ENCODE measurements at places on chromosomes 3 and 15. TPM values are rescaled to one million over a fixed set of nuclear protein-coding genes. Genes with fewer than 3 reads are reported as not detected.

GRCh38 chr15:89848970-89849292 is 34.3 kb upstream of the ANPEP start:
- H3K36me3 ChIP-seq = peaks cover 17% of the 10 kb centered on the region
- peaks cover 7% of the 10 kb centered on the region for H3K4me1 ChIP-seq
- peak overlapping the region; percentile 34 for H3K27ac ChIP-seq
- no peak for DNase-seq
- no peak overlapping the region for H3K4me3 ChIP-seq

DNA sequence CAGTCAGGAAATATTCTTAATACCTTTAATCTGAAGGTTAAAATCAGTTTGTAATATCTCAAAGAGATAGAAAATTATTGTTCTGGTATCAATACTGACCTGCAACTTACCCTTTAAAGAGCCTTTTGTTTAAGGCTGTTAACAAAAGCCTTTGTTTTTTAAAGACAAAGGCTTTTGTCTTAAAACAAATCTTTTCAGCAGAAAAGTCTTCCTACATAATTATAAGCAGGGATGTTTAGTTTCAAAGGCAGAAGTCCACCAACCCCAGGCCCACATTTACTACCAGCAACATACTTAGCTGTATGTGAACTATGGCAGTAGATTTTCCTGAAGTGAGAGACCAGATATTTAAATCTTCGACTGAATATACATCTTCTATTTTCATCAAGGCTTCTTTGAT is 36.2 kb downstream of the SLC30A4 start:
- H3K4me1 ChIP-seq = no peaks in the 10 kb centered on the region
- no peak overlapping the region for H3K4me3 ChIP-seq
- H3K27ac ChIP-seq = no peak overlapping the region
- no peaks in the 10 kb centered on the region for H3K36me3 ChIP-seq
- no peaks in the 10 kb centered on the region for H3K27me3 ChIP-seq

GRCh38 chr15:80730387-80730786 is 35.3 kb downstream of the ABHD17C start:
- H3K27ac ChIP-seq = no peak overlapping the region
- H3K4me3 ChIP-seq = no peak overlapping the region
- H3K27me3 ChIP-seq = no peaks in the 10 kb centered on the region
- no peaks in the 10 kb centered on the region for H3K36me3 ChIP-seq
- no peak for DNase-seq

DNA sequence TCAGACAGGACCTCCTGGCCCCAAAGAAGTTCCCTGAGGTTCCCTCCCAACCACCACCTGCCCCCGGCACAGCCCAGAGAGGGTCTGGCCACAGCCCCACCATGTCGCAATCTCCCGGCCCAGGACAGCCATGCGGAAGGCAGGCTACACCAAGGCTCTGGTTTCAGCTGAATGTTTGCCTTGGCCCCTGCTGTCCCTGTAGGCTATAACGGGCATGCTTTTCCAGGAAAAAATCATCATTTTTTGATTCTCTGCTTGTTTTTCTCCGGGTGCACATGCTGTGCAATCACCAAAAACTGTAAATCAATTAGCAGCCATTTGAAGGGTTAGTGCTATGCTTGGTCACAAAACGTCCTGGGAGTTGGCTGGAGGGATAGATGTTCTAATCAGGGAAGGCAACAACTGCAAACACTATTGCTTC is 142.7 kb upstream of the IGF1R start:
- H3K4me1 ChIP-seq = no peaks in the 10 kb centered on the region
- H3K4me3 ChIP-seq = no peak overlapping the region
- peaks cover 33% of the 10 kb centered on the region for H3K27me3 ChIP-seq
- H3K36me3 ChIP-seq = no peaks in the 10 kb centered on the region

DNA sequence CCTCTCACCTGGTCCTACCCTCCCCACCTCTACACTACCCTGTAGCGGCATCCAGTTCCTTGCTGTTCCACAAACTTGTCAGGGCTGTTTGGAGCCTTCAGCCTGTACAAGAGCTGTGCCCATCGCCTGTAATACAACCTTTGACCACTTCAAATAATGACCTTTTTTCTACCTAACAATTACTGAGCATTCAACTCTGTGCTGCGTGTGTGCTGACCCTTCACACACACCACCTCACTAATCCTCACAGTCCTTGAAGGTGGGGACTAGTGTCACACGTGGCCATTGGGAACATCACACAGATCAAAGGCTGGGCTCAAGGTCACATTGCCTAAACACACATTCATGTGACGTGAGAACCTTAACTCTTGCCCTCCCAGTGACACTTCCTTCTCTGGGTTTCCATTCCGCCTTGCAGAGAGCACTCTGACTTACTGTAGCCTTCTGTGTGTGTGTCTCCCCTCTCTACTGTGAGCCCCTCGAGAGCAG is 3.1 kb downstream of the C3orf20 start:
- H3K27me3 ChIP-seq = no peaks in the 10 kb centered on the region
- no peak for DNase-seq
- H3K27ac ChIP-seq = no peak overlapping the region

GRCh38 chr3:17833786-17834559 is 91.5 kb upstream of the TBC1D5 start:
- H3K36me3 ChIP-seq = no peaks in the 10 kb centered on the region
- DNase-seq = no peak
- no peak overlapping the region for H3K4me3 ChIP-seq
- no peak overlapping the region for H3K27ac ChIP-seq

DNA sequence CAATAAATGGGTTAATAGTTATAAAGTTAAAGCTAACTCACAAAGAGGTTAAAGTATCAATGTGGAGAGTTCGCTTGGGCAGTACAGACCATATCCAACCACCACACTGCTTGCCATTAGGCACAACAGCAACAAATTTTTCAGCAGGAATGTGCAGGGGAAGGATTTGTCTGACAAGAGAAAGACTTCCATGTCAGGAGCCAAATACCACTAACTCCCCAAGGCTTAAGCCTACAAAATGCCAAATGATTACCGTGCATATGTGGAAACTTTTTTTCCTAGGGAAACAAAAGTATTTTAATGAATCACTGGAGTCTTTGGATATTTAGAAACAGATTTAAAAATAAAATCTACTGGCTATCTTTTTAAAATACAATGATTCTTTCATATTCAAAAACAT is 8.1 kb downstream of the VGLL3 start:
- no peak for DNase-seq
- peak overlapping the region; percentile 22 for H3K27ac ChIP-seq
- H3K4me1 ChIP-seq = no peaks in the 10 kb centered on the region
- no peak overlapping the region for H3K4me3 ChIP-seq
- H3K27me3 ChIP-seq = no peaks in the 10 kb centered on the region

- H3K4me1 ChIP-seq = peaks cover 5% of the 10 kb centered on the region
- H3K36me3 ChIP-seq = no peaks in the 10 kb centered on the region
- no peaks in the 10 kb centered on the region for H3K27me3 ChIP-seq
- H3K4me3 ChIP-seq = no peak overlapping the region
Observed at GRCh38 chr3:57943525-57944495, 64.4 kb upstream of the FLNB start.

- DNase-seq = no peak
- no peaks in the 10 kb centered on the region for H3K36me3 ChIP-seq
- no peaks in the 10 kb centered on the region for H3K27me3 ChIP-seq
- H3K4me1 ChIP-seq = no peaks in the 10 kb centered on the region
Observed at GRCh38 chr3:42728668-42729364, 26.2 kb upstream of the HHATL start.

DNA sequence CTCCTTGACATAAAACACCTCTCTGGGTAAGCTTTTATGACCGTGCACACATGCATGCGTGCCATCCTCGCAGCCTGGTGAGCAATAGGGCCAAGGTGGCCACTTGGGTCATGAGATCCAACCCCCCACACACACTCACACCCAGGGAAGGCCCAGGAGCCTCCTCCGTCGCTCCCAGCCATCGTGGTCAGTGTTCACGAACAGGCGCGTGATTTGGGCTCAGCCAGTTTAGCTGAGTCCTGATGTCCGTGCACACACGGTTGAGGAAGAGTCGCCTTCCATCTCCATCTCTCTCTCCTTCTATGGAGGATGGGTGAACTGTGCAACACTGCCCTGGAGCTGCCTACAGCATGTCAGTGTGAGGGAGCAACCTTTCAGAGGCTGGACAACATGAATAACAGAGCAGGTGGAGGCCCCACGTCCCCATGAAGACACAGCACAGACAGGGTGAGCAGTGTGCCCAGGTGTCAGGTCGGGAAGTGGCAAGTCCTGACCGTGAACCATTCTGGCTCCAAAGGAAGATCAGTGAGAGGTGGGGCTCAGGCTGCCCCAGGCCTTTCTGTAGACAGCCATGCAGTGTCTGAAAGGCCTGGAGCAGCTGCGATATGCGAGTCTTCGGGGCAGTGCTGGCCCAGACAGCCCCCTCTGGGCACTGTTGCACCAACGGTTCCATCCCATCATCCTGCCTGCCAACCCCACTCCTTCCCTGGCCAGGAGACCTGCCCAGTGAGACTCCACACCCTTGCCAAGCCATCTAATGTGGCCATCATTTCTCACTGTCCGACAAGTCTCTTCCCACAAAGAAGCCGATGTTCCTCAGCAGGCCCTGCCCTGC is 253.4 kb downstream of the OCA2 start:
- H3K36me3 ChIP-seq = no peaks in the 10 kb centered on the region
- no peak overlapping the region for H3K27ac ChIP-seq
- no peaks in the 10 kb centered on the region for H3K4me1 ChIP-seq
- no peaks in the 10 kb centered on the region for H3K27me3 ChIP-seq
- no peak overlapping the region for H3K4me3 ChIP-seq

DNA sequence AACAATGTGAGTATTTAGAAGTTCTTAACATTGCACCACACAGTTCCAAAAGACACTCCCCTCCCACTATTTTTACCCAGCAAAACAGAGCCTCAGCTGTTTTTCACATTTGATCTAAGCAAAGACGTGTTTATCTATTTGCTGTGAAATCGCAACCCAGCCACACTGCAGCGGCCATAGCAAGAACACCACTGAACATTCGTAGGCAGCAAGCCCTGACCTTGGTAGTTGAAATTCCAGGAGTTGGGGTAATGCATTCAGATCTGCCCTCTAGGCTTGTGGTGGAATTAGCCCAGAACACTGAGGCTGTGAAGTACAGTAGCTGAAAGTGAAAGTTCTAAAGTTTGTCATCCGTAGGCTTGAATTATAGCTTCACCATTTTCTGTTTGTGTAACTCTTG is 17.1 kb upstream of the SLC24A5 start:
- no peak for DNase-seq
- H3K4me3 ChIP-seq = no peak overlapping the region
- H3K27ac ChIP-seq = no peak overlapping the region
- no peaks in the 10 kb centered on the region for H3K27me3 ChIP-seq

GRCh38 chr3:181493423-181493822 is 218.3 kb upstream of the SOX2 start:
- H3K4me3 ChIP-seq = no peak overlapping the region
- H3K27me3 ChIP-seq = no peaks in the 10 kb centered on the region
- no peaks in the 10 kb centered on the region for H3K36me3 ChIP-seq
- H3K27ac ChIP-seq = no peak overlapping the region
- DNase-seq = no peak
- no peaks in the 10 kb centered on the region for H3K4me1 ChIP-seq

- peak overlapping the region; percentile 84 for H3K4me3 ChIP-seq
- peak overlapping the region; percentile 97 for H3K27ac ChIP-seq
- H3K36me3 ChIP-seq = no peaks in the 10 kb centered on the region
Observed at GRCh38 chr15:52677593-52678467, 1.4 kb downstream of the ATOSA start.

DNA sequence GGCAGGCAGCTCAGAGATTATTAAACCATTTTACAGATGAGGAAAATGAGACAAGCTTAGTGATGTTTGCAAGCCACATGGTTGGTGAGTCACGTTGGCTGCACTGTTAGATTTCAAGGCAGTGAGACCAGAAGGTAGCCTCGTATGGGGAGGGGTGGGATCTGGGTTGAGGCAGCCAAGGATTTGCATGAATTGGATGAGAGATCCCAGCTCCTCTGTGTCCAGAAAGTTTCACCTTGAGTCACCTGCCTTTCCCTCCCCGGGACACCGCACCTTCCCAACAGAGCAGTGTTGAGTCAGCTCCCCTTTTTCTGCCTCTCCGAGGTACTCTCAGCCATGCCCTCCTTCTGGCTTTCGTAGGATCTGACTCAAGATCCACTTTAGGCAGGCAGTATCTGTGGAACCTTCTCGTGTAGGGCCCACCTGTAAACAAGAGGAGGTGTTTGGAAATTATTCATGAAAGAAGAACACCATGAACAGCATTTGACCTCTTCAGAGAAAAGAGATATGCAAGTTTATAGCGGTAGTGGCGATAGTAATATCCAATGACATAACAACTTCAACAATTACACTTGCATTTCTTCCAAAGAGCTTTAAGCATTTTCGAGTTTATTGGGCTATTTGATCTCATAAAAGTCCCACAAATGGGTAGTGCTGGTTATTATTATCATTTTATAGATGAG is 46.8 kb upstream of the VPS8 start:
- no peaks in the 10 kb centered on the region for H3K27me3 ChIP-seq
- no peak overlapping the region for H3K4me3 ChIP-seq
- H3K27ac ChIP-seq = no peak overlapping the region
- no peaks in the 10 kb centered on the region for H3K36me3 ChIP-seq

DNA sequence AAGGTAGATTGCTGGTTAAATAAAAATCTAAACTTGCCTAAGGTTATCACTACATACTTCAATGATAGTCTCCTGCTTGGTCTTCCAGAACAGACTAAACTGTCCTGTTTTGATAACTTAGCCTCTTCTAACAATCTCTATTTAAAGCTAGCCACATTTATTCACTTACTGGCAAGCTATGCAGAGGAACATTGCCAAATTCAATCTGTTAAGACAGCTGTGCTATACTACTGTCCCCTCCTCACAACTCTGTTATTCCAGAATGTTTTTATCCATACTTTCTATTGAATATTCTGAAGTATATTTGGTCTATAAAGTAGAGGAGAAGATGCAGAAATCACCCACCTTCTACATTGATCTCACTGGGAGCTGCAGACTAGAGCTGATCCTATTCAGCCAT is 594.0 kb upstream of the CCDC54 start:
- no peaks in the 10 kb centered on the region for H3K4me1 ChIP-seq
- no peaks in the 10 kb centered on the region for H3K27me3 ChIP-seq
- peak; percentile 24 for DNase-seq
- no peaks in the 10 kb centered on the region for H3K36me3 ChIP-seq
- H3K4me3 ChIP-seq = no peak overlapping the region

- no peaks in the 10 kb centered on the region for H3K36me3 ChIP-seq
- H3K27me3 ChIP-seq = no peaks in the 10 kb centered on the region
- DNase-seq = no peak
- no peaks in the 10 kb centered on the region for H3K4me1 ChIP-seq
Observed at GRCh38 chr15:69636169-69636915, 183.7 kb downstream of the RPLP1 start.

Gene IL17RE
- 22.5 TPM for total RNA-seq

Gene FAM107A
- total RNA-seq = 46.5 TPM

Gene CIB2
- total RNA-seq = 1.3 TPM

Gene CEP152
- total RNA-seq = 4.1 TPM

Gene CX3CR1
- 6.4 TPM for total RNA-seq

Gene CDHR4
- 6.1 TPM for total RNA-seq

Gene PARP6
- total RNA-seq = 64.5 TPM

Gene PFN2
- total RNA-seq = 57.0 TPM

Gene NEO1
- 48.4 TPM for total RNA-seq

Gene GRAMD2A
- 20.7 TPM for total RNA-seq

Gene CRYBG3
- 24.2 TPM for total RNA-seq

Gene LMAN1L
- total RNA-seq = 0.39 TPM

Gene PPP1R14D
- 0.47 TPM for total RNA-seq

Gene GOLGA8O
- 1.4 TPM for total RNA-seq

Data from left lung (tissue), 14 donors.